ENCODE measurements at places on chromosomes 4 and X.

GRCh38 chr4:94348666-94349065 is 6.0 kb upstream of the HPGDS start:
- no peak for DNase-seq

GRCh38 chr4:76526585-76526990 is 91.6 kb downstream of the SHROOM3 start:
- no peak for DNase-seq

GRCh38 chr4:5012958-5013357 is 6.3 kb downstream of the CYTL1 start:
- DNase-seq = no peak

DNA sequence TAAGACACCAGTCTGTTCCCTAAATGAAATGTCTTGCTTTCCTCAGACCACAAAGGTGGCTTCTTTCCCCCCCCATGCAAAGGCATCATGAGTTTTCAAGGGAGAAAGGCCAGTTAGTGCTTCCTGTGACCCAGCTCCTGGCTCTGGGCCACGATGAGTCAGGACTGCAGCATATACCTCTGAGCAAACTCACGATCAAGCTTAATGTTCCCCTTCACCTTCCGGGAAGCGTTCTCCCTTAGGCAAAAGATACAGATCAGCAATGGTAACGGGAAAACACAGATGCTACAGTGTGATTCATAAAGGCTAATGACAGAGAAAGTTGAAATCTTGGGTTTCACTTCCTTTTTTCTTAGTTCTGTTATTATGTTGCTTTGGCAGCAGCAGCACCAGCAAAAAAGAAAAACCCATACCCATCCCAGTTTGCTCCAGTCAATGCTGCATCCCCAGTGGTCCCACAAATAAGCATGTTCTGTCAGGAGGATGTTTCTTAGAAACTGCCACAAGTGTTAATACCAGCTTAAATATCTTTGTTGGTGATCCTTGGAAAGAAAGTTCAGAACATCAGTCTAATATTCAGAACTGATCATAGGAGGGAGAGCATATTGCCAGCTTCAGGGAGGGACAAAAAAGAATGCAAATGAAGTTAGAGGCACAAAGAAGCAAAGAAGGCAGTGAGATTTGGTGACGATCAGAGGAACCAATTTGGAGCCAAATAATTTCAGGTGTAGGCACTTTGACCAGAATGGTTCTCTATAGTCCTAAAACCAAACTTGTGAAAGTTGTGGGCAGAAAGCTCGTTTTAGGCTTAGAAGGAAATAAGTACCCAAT is 41.2 kb downstream of the LONRF3 start:
- DNase-seq = no peak

DNA sequence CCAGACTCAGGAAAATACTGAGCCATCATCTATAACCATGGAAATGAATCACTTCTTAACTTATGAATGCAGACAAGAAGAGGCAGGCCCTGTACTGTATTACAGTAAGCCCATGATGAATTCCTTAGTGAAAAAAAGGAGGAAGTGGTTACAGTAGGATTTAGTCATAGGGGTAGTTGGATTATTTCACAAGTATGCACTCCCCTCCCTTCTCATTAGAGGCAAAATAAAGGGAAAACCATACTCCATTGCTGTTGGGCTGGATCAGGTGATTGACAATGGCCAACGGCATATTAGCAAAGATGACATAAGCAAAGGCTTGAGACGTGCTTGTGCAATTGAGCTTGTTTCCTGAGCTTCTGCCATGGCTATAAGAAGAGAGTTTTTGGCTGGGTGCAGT is 181.1 kb upstream of the PRPS2 start:
- no peak for DNase-seq

DNA sequence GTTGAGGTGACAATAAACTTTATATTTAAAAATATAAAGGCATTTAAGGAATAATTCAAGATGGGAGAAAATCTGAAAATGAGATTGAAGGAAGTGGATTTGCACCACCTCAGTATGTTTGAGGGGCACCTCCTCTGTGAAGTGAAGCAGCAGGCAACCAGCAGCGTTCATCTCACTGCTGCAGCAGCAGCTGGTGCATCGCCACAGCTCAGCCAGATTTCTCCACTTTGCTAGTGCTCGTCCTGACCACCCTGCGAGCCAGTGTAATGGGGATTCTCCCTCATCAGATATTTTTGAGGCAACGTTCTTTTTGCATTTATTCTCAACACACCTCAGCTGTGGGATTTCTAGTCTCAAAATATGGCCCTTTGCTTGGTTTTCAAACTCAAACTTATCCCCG is 13.9 kb downstream of the LRAT start:
- no peak for DNase-seq

- no peak for DNase-seq
Measured at GRCh38 chr4:87017580-87018342, 83.0 kb downstream of the AFF1 start.

- DNase-seq = no peak
Measured at GRCh38 chr4:90120037-90120436, 7.2 kb upstream of the CCSER1 start.

DNA sequence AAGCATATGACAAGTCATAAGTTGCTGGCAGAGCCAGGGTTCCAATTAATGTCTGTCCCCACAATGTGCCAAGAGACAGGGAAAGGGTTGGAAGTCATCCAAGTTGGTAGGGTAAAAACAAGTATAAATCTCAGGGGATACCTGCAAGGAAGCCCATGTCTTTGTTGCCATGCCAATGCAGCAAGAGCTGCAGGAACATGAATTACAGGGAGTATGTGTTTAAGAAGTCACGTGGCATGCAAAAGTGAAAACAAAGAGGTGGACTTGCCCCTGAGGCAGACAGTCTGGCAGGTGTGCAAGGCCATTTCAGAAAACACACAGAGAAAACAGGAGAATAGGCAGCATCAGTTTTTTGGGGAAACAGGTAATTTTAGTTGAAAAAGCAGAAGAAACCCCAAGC is 29.4 kb downstream of the C4orf51 start:
- DNase-seq = no peak

- peak; percentile 38 for DNase-seq
Measured at GRCh38 chrX:140918398-140919038, 83.9 kb upstream of the SPANXB1 start.

DNA sequence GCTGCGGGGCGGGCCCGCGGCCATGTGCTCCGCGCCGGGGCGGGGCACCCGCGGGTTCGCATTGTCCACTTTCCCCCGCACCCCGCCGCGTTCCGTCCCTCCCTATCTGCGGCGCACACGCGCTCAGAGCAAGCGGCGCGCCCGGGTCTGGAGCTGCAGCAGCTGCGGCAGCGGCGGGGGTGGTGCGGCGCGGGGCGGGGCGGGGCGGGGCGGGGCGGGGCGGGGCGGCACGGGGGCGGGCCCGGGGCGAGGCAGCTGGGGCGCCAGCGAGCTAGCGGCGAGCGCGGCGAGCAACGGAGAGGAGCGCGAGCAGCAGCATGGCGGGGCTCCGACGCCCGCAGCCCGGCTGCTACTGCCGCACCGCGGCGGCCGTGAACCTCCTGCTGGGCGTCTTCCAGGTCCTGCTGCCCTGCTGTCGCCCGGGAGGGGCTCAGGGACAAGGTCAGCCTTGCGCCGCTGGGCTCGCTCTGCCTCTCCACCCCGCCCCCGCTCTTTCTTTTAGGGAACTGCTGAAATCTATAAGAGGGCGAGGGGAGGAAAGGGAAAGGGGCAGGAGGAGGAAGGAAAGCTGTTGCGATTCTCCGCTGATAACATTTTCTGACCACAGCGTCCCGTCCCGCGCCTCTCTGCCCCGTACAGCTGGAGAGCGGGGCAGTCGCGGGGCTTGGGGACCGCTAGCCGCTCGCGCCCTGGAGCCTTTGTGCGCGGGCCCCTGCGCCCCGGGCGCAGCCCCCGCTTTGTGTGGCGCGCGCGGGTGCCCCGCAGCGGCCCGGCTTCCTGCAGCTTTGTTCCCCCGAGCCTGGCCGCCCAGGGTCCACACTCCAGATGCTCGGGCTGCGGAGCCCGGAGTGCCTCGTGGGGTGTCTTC is at the start of gene TMEM131L:
Gene TMEM131L (plus strand): TSS at position 280 of the 868 bp plus-strand sequence. CDS start 38 bp downstream, at position 318.
- DNase-seq = peak; percentile 65

- no peak for DNase-seq
Measured at GRCh38 chr4:8133897-8134563, 24.6 kb downstream of the ABLIM2 start.

DNA sequence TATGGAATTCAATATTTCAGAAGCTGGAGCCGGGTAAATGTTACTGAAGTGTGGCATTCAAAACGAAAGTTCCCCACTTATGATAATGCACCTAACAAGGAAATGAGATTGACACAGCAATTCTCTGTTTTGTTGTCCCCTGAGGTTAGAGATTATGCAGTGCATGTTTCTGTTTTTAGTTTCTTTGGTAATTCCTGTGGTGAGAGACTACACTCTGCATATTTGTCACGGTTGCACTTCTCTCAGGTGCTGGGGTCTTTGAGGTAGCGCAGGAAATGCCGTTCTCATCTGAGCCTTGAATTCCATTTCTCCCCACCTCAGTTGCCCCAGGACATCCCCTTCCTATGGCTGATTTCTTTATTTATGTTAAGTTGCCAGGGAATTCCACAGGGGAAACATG is 15.3 kb upstream of the BEND4 start:
- no peak for DNase-seq

DNA sequence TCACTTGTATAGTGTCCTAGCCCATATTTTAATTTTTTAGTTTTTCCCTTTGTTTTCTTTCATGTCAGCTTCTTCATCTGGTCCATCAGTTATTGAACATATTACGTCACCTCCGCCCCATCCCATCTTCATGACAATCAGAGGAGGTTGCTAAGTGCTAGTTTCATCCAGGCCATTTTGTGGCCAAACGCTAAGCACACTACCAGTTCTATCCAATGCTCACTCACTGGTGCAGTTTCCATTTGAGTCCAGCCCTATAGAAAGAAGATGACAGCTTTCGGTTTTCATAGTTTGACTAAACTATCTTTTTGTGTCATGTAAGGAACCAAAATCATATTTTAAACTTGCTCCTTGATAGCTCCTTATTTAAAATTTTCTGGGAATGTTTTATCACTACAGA is 304.2 kb downstream of the TENM3 start:
- no peak for DNase-seq

DNA sequence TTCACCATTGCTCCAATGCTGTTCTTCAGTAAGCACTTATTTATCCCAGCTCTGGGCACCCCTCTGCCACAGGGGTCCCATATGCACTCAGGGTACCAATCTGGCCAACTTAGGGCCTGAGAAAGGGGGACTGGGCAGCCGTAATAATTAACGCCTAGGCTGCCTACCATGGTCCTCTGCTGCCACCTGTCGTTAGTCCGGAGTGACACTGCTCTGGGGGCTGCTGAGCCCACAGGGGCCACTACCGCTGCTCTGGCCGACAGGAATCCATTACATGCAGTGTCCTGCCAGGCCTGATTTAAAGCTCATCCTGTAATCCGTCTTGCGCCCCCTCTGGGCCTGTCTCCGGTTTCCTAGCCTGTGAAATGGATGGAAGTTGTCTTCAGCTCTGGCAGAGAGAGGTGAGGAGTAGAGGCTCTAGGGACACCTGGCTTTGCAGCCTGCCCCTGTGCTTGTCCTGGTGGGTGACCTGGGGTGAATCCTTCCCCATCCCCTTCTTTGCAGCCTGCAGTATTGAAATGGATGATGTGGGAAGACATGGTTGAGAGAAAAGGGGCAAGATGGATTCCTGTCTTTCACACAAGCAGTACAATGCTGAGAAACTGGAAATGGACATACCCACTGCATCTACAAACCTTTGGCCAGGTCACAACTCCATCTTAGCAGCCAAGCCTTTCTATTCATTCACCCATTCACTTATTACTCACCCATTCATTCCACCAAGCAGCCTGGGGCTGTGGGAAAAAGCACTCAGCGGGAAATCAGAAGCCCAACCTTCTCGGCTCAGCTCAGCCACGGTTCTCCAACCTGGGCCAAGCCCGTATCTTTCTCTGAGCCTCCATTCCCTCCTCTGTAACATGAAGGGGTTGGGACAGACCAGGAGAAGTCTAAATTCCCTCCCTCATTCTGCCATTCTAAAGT is 116.3 kb upstream of the NALF2 start:
- DNase-seq = peak; percentile 81

DNA sequence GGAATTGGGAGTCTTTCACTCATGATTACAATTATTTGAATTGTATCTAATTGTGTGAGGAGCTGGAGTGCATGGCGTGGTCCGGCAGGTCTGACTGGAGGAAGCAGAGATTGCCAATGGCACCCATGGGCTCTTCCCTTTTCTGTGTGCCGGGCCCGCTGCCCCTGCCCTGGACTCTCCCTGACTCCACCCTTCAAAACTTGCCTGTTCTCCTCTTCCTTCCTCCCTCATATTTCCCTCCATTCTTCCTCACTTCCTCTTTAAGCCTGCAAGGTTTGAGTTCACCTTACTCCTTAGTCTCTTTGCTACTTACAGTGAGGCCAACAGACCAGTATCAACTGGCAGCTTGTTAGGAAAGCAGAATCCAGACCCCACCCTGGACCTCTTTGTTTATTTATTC is 6.5 kb upstream of the STBD1 start:
- DNase-seq = no peak

- DNase-seq = no peak
Measured at GRCh38 chr4:119299260-119299671, 22.7 kb downstream of the FABP2 start.

GRCh38 chr4:139833151-139833910 is 167.7 kb downstream of the MGST2 start:
- DNase-seq = no peak

GRCh38 chr4:3642056-3642630 is 109.9 kb upstream of the LRPAP1 start:
- DNase-seq = no peak

GRCh38 chrX:37314531-37314930 is 34.6 kb upstream of the PRRG1 start:
- DNase-seq = no peak

DNA sequence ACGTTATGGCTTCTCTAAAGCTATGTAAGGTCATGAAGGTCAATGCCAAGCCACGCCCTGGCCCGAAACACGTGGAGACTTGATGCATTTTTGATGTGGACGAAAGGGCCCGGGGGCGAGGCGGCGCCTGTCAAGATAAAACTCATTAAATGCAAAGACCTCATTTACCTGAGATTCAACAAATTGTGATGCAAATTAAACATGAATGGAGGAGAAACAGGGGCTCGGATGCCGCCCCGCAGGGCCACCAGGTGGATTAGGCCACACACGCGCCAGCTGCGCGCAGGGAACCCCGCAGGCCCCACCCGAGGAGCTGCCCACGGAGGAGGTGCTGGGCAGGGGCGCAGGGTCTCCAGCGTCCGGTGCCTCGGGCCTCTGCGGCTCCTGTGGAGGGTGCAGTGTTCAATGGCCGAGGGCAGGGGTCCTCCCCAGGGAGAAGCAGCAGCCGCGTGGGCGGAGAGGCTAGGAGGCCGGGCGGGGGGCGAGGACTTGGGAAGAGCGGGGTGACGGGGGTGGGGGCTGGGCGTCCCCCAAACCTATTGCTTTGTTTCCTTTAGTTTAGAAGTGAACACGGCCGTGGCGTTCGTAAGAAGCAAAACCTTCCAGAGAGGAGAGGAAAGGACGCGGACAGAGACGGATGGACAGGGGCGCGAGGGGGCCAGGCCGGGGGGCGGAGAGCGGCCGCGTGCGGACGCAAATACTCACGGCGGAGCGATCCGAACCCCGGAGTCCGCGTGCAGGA is 40.4 kb downstream of the CPLX1 start:
- DNase-seq = no peak

Data from endothelial cell (in vitro differentiated cells).